ENCODE measurements at places on chromosomes 4 and X. TPM values are rescaled to one million over a fixed set of nuclear protein-coding genes. Genes with fewer than 3 reads are reported as not detected.

The FGG gene
- not detected for total RNA-seq

The USP27X gene
- 2.3 TPM for total RNA-seq

The CXorf51A gene
- not detected for total RNA-seq

The PWWP3B gene
- 49.2 TPM for total RNA-seq

The NPY2R gene
- 0.41 TPM for total RNA-seq

The BMPR1B gene
- 42.5 TPM for total RNA-seq

The ING2 gene
- total RNA-seq = 27.1 TPM

The FRG2 gene
- total RNA-seq = not detected

The IL15 gene
- 9.1 TPM for total RNA-seq
